ENCODE measurements at places on chromosomes 7 and 10.

DNA sequence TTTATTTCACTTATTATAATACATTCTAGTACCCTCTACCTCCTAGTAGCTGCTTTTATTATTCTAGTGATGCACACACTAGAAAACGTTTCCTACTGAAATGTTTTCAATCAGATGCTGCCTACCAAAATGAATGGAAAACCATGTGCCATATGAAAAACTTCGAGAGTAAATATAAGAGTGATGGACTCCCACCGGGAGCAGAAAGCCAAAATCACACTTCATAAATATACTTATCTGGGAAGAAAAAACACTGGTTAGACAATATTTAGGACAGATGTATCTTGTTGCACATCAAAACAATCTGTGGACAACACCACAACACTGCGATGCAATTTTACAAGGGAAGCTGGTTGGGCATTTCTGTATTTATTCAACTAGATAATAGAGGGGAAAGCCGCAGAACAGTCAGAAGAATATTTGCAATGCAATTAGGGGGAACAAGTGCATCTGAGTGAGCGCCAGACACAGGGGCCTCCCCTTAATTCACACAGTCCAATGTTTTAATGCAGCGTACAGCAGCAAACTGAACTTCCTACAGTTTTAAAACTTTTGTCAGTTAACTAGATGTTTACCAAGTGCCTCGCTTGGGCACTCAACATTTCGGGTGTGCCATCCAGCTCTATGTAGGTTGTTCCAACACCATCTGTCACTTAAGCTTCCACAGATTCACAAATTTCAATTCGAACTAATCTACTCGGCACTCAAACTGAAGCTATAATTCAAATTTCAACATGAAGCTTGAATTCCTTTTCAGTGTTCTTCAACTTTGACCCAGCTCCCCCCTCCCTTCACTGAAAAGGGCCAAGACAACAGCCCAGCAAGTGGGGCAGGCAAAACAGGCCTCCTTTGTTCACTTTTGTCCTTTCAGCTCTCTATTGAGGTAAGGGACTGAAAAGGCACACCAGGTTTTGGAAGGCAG is 7.4 kb downstream of the NRCAM start:
- no peak overlapping the region for H3K27ac ChIP-seq
- no peaks in the 10 kb centered on the region for H3K36me3 ChIP-seq
- no peak for DNase-seq
- H3K4me1 ChIP-seq, result no peaks in the 10 kb centered on the region
- H3K4me3 ChIP-seq, result no peak overlapping the region

DNA sequence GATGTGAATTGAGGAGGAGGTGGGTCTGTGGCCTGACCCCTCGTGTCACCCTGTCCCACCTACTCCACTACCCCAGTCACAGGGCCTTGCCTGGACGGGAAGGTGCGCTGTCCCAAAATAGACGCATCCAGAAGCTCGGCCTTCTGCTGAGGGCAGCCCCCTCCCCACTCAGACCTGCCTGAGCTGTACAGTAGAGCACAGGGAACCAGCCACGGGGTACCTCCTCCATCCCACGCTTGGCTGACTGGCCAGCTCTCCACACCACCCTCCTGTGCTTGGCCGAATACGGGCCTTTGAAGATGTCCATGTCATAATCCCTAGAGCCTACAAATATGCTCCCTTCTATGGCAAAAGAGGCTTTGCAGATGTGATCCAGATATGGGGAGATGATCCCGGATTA is 88.3 kb downstream of the CHST15 start:
- H3K4me3 ChIP-seq, result no peak overlapping the region
- peak overlapping the region; percentile 47 for H3K27ac ChIP-seq
- H3K27me3 ChIP-seq, result no peaks in the 10 kb centered on the region
- peaks cover 28% of the 10 kb centered on the region for H3K36me3 ChIP-seq
- peaks cover 21% of the 10 kb centered on the region for H3K4me1 ChIP-seq

- H3K4me3 ChIP-seq, result no peak overlapping the region
- no peaks in the 10 kb centered on the region for H3K4me1 ChIP-seq
- no peaks in the 10 kb centered on the region for H3K27me3 ChIP-seq
- no peaks in the 10 kb centered on the region for H3K36me3 ChIP-seq
Observed at GRCh38 chr10:31359979-31360378, 41.0 kb downstream of the ZEB1 start.

- H3K27ac ChIP-seq, result peak overlapping the region; percentile 9
- H3K36me3 ChIP-seq, result no peaks in the 10 kb centered on the region
- no peak for DNase-seq
- no peaks in the 10 kb centered on the region for H3K27me3 ChIP-seq
Observed at GRCh38 chr7:28419716-28420115, 7.4 kb downstream of the CREB5 start.

DNA sequence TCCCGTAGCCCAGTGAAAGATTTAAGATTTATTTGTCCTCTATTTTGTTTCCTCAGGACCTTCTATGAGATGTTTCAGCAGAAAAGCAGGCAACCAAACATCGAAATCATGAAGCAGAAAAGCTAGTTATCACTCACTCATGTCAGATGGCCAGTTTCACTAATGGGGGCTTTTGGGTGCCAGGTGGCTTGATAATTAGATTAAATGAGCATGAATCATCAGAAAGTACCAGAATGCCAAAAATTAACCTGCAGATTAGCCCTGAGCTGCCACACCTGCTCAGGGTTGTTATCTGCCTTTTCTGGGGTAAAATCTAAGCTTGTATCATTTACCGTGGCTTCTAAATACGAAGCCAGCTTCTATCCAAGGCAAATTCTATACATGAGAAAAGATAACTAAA is 1017.5 kb downstream of the XPNPEP1 start:
- H3K36me3 ChIP-seq, result no peaks in the 10 kb centered on the region
- H3K4me1 ChIP-seq, result no peaks in the 10 kb centered on the region
- no peak overlapping the region for H3K27ac ChIP-seq
- H3K4me3 ChIP-seq, result no peak overlapping the region

DNA sequence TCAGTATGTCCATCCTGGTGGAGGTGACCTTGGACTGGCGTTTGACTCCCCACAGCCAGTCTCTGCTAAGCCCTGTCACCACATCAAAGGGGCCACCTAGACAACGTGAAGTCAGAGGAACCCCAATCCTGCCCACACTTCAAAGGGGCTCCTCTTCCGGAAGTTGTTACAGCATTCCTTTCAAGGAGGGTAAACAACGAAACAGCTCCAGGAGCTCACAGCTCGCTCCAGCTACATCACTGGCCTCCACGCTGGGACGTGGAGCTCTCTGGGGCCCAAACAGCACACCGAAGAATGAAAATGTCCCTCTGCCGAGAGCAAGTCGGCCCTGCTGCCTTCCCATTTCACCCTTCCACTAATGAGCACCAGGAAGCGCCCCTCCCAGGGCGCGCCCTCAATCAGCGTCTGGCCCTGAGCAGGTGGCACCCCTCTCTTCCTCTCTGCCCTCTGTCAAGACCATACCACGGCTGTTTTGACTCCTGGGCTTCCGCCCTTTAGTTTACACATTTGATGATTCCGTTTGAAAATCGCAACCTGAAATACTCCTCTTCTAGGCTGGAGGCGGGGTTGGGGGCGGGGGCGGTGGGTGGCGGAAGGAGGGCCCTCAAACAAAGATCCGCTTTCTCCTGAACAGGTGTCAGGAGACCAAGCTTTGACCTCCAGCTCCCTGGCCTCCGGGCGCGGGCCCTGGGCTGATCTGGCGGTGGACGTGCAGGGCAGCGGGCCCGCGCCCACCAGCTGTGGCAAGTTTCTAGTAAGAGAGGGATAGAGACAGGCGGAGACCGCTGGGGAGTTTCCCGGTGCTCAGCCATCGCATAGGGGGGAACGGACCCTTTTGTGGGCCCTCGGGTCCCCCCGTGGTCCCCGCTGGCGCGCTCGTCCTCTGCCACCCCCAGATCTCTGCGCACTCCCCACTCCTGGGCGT is 53.1 kb upstream of the KDM7A start:
- DNase-seq, result no peak
- peak overlapping the region; percentile 69 for H3K4me3 ChIP-seq
- no peaks in the 10 kb centered on the region for H3K27me3 ChIP-seq
- peaks cover 32% of the 10 kb centered on the region for H3K4me1 ChIP-seq

DNA sequence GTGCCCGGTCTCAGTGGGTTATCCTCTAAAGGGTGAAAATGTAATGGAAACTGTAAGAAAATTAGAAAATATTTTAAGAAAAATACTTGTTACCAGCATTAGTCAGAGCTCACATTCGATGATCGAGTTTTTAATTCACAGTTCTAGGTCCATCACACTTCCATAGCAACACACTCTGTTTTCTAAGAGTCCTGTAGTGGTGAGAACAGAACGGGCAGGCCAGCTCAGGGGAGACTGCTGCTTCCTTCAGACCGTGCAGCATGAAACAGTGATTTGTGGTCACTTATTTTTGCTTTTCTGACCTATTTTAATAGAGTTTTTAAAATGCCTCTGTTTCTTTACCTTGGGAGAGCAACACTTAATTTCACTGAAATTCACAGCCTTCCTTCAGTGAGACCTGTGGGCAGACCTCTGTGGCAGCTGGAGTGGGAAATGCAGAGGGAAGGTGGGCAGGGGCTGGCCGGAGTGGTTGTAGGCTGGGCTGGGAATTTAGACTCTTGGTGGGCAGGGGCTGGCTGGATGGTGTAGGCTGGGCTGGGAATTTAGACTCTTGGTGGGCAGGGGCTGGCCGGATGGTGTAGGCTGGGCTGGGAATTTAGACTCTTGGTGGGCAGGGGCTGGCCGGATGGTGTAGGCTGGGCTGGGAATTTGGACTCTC is 1.5 kb downstream of the SUN1 start:
- peaks cover 43% of the 10 kb centered on the region for H3K4me1 ChIP-seq
- H3K27me3 ChIP-seq, result no peaks in the 10 kb centered on the region
- no peak overlapping the region for H3K4me3 ChIP-seq
- no peak for DNase-seq

- H3K27ac ChIP-seq, result no peak overlapping the region
- no peak overlapping the region for H3K4me3 ChIP-seq
- no peak for DNase-seq
- no peaks in the 10 kb centered on the region for H3K4me1 ChIP-seq
- H3K36me3 ChIP-seq, result no peaks in the 10 kb centered on the region
Observed at GRCh38 chr10:115975506-115975905, 297.5 kb downstream of the GFRA1 start.

GRCh38 chr10:45602836-45603235 is 69.7 kb downstream of the ZFAND4 start:
- H3K4me3 ChIP-seq, result no peak overlapping the region
- H3K4me1 ChIP-seq, result no peaks in the 10 kb centered on the region
- no peaks in the 10 kb centered on the region for H3K27me3 ChIP-seq
- H3K27ac ChIP-seq, result no peak overlapping the region
- no peak for DNase-seq
- H3K36me3 ChIP-seq, result no peaks in the 10 kb centered on the region

GRCh38 chr7:159329818-159330378 is 185.2 kb upstream of the VIPR2 start:
- no peaks in the 10 kb centered on the region for H3K4me1 ChIP-seq
- no peaks in the 10 kb centered on the region for H3K27me3 ChIP-seq
- no peaks in the 10 kb centered on the region for H3K36me3 ChIP-seq
- H3K4me3 ChIP-seq, result no peak overlapping the region

DNA sequence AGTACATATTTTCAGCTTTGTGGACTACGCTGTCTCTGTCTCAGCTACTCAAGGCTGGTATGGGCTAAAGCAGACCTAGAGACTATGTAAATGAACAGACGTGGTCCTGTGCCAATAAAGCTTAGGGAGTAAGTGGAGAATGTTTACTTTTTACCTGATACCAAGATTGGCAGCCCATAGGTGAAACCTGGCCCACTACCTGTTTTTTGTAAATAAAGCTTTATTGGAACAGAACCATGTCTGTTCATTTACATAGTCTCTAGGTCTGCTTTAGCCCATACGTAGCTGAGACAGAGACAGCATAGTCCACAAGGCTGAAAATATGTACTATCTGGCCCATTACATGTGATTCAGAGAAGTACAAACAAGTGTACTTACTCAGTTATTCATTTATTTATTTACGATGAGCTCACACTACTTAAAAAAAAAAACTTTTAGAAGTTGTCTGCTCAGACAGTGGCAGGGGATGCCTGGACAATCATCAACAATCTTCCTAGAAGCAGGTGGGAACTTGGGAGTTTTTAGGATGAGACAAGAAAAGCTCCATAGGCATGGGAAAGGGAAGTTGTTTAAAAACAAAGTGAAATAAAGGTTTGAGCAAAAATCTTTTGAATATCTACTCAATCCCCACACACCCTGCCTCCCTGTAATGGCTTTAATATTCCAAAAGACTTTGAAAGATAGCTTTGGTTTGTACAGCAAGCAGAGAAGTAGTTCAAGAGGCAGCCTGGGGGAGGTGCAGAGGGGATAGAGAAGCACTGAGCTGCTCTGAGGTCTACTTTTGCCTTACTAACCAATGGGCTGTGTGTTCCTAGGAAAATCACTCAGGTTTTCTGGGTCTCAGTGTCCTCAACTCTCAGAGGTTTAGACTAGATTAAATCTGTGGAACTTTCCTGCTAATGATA is 114.4 kb upstream of the AFAP1L2 start:
- H3K27me3 ChIP-seq, result no peaks in the 10 kb centered on the region
- no peak overlapping the region for H3K4me3 ChIP-seq
- H3K36me3 ChIP-seq, result peaks cover 5% of the 10 kb centered on the region
- H3K4me1 ChIP-seq, result peaks cover 100% of the 10 kb centered on the region
- DNase-seq, result no peak

Data from esophagus squamous epithelium (tissue), 5 donors.